Fibroblast of lung (primary cell): ENCODE measurements at places on chromosomes 3 and 15. TPM values are rescaled to one million over a fixed set of nuclear protein-coding genes. Genes with fewer than 3 reads are reported as not detected.

DNA sequence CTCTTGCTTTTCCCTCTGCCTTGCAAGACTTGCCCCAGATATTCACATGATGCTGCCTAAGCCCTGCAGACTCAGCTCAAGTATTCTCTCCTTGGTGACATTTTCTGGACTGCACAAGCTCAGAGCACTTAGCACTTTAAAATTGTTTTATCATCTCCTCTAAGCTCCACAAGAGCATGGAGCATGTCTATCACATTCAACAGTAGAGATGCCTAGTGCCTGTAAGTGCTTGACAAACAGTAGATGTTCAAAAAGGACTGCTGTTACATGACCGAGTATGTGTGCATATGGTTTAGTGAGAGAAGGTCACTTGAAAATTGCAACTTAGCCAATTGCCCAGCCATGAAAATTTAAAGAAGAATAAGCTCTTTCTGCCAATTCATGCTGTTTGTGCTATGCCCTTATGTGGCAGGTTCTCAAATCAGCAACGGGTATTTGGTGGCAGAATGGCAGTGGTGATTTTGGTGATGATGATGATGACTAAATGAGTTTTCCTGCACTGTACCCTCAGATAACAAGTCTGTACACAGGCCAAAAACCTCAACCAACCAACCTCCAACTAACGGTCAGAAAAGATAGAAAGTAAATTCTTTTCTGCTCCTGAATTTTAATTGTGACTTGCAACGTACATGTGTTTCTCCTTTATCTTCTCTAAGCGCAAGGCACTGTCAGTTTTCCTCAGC, 647.2 kb upstream of the UBE2E2 start:
- no peak for DNase-seq

- DNase-seq, result no peak
These were observed 187.5 kb downstream of the DOCK3 start for GRCh38 chr3:50862221-50862620.

GRCh38 chr15:62059108-62059815, 985 bp downstream of the VPS13C start:
- DNase-seq, result no peak

DISP2 gene
- under 0.01 and 0.26 TPM in 2 replicates for total RNA-seq
